ENCODE measurements at places on chromosomes 5 and 9. TPM values are rescaled to one million over a fixed set of nuclear protein-coding genes. Genes with fewer than 3 reads are reported as not detected.

Gene NEUROG1
- 222 TPM for total RNA-seq

Gene PAEP
- not detected for total RNA-seq

Gene ASS1
- total RNA-seq: 31.5 TPM

Gene BRD3OS
- 31.6 TPM for total RNA-seq

Gene HNRNPAB
- 281 TPM for total RNA-seq

Gene TRIM14
- total RNA-seq: 0.71 TPM

Gene IL33
- not detected for total RNA-seq

GRCh38 chr5:111063709-111064322, 7.7 kb upstream of the TSLP start:
- no peak overlapping the region for H3K27ac ChIP-seq
- H3K36me3 ChIP-seq: no peaks in the 10 kb centered on the region
- no peak for DNase-seq
- H3K4me3 ChIP-seq: no peak overlapping the region

GRCh38 chr9:2179567-2179966, 164.4 kb downstream of the SMARCA2 start:
- H3K4me1 ChIP-seq: peaks cover 13% of the 10 kb centered on the region
- no peak overlapping the region for H3K27ac ChIP-seq
- peaks cover 4% of the 10 kb centered on the region for H3K27me3 ChIP-seq
- no peak for DNase-seq
- H3K36me3 ChIP-seq: no peaks in the 10 kb centered on the region
- no peak overlapping the region for H3K4me3 ChIP-seq

GRCh38 chr9:107768224-107768623, 278.7 kb upstream of the KLF4 start:
- H3K36me3 ChIP-seq: peaks cover 8% of the 10 kb centered on the region
- peaks cover 1% of the 10 kb centered on the region for H3K27me3 ChIP-seq
- H3K27ac ChIP-seq: no peak overlapping the region
- H3K4me1 ChIP-seq: no peaks in the 10 kb centered on the region
- DNase-seq: no peak

DNA sequence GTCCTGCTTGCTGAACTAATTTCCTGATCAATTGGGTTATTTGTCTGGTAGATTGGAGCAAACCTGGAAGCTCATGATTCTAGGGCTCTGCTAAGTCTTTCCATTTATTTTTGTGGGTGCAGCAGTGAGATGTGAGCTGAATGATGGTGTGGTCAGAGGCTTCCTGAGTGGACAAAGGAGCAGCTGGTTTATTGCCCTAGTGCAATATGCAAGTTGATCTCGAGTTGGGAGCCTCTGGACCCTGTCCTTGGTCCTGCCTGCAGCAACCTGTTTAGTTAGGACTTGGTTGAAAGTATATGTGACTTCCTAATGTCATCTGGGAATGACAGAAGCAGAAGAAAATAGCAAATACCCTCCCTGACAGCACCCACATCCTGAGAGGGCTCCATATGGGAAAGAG, 4.2 kb upstream of the UNC5A start:
- DNase-seq: no peak
- H3K36me3 ChIP-seq: peaks cover 4% of the 10 kb centered on the region
- no peak overlapping the region for H3K4me3 ChIP-seq
- H3K27me3 ChIP-seq: peaks cover 10% of the 10 kb centered on the region
- H3K27ac ChIP-seq: no peak overlapping the region
- peaks cover 6% of the 10 kb centered on the region for H3K4me1 ChIP-seq

DNA sequence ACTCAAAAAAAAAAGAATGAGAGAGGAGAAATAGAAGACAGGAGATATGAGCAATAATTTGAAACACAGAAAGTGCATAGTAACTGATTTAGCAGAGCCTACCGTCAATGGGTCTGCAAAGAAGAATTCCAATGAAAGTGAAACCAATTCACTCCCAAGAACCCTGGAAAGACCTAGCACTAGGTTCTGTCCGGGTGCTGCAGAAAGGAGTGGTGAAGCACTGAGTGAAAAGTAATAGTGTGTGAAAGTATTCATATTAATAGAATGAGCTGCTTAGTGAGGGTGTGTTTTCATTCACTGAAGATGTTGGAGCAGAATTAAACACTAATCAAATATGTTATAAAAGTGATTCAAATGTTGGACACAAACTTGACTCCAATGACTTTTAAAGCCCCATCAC, 51.3 kb upstream of the SLC30A5 start:
- H3K4me1 ChIP-seq: peaks cover 2% of the 10 kb centered on the region
- no peaks in the 10 kb centered on the region for H3K36me3 ChIP-seq
- DNase-seq: no peak
- no peak overlapping the region for H3K4me3 ChIP-seq
- no peak overlapping the region for H3K27ac ChIP-seq
- H3K27me3 ChIP-seq: no peaks in the 10 kb centered on the region

DNA sequence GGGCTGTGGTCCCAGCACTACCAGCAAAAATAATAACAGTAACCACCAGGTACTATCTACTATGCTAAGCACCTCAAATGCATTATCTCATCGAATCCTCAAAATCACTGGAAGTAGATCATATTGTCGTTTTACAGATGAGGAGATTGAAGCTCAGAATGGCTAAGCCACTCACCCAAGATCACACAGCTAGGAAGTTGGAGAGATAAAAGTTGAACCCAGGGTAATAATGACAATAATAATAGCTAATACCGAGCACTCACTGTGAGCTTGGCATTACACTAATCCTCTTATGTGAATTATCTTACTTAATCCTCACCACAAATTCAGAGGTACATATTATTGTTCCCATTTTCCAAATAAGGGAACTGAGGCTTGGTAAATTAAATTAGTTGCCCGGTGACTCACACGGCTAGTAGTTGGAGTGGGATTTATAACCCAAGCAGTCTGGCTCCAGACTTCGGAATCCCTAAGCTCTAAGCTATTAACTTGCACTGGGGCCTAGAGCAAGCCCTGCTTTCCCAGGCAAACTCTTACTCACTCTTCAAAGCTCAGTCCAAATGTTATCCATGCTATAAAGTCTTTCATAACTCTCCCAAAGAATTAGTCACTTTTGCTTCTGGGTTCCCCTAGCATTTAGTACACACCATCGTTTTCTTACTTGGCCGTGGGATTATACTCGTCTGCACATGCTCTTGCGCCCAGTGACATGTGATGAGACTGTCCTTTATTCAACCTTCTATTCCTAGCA, 3.8 kb downstream of the ARSI start:
- peaks cover 6% of the 10 kb centered on the region for H3K4me1 ChIP-seq
- no peak for DNase-seq
- H3K27ac ChIP-seq: no peak overlapping the region
- H3K27me3 ChIP-seq: peaks cover 6% of the 10 kb centered on the region
- H3K36me3 ChIP-seq: no peaks in the 10 kb centered on the region

DNA sequence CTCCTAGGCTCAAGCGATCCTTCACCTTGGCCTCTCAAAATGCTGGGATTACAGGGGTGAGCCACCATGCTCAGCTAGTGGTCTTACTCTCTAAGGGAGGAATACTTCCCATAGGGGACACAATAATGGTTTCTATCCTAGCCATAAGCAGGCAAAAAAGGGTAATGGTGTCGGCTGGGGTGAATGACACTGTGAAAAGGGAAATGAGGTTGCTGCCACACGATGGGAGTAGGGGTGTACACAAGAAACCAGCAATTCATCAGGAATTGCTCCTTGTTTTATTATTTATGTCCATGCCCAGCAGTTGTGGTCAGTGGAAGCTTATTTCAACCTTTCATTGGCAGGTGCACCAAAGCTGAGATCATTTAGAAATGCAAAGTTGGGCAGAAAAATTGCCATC, 70.3 kb upstream of the ZFR start:
- DNase-seq: no peak
- H3K4me1 ChIP-seq: no peaks in the 10 kb centered on the region
- no peaks in the 10 kb centered on the region for H3K27me3 ChIP-seq
- no peak overlapping the region for H3K27ac ChIP-seq
- H3K36me3 ChIP-seq: no peaks in the 10 kb centered on the region
- no peak overlapping the region for H3K4me3 ChIP-seq

- peaks cover 5% of the 10 kb centered on the region for H3K27me3 ChIP-seq
- H3K4me3 ChIP-seq: no peak overlapping the region
- no peaks in the 10 kb centered on the region for H3K36me3 ChIP-seq
- no peak overlapping the region for H3K27ac ChIP-seq
- H3K4me1 ChIP-seq: peaks cover 9% of the 10 kb centered on the region
Observed at GRCh38 chr9:114314881-114315722, 7.8 kb upstream of the ORM1 start.

- no peak overlapping the region for H3K4me3 ChIP-seq
- no peak overlapping the region for H3K27ac ChIP-seq
- no peaks in the 10 kb centered on the region for H3K36me3 ChIP-seq
- DNase-seq: no peak
- peaks cover 10% of the 10 kb centered on the region for H3K4me1 ChIP-seq
Observed at GRCh38 chr5:71695595-71695994, 23.5 kb upstream of the CARTPT start.

GRCh38 chr5:7405277-7405676, 9.3 kb downstream of the ADCY2 start:
- no peak overlapping the region for H3K27ac ChIP-seq
- no peaks in the 10 kb centered on the region for H3K4me1 ChIP-seq
- peaks cover 5% of the 10 kb centered on the region for H3K36me3 ChIP-seq
- H3K27me3 ChIP-seq: no peaks in the 10 kb centered on the region
- no peak for DNase-seq
- H3K4me3 ChIP-seq: no peak overlapping the region

DNA sequence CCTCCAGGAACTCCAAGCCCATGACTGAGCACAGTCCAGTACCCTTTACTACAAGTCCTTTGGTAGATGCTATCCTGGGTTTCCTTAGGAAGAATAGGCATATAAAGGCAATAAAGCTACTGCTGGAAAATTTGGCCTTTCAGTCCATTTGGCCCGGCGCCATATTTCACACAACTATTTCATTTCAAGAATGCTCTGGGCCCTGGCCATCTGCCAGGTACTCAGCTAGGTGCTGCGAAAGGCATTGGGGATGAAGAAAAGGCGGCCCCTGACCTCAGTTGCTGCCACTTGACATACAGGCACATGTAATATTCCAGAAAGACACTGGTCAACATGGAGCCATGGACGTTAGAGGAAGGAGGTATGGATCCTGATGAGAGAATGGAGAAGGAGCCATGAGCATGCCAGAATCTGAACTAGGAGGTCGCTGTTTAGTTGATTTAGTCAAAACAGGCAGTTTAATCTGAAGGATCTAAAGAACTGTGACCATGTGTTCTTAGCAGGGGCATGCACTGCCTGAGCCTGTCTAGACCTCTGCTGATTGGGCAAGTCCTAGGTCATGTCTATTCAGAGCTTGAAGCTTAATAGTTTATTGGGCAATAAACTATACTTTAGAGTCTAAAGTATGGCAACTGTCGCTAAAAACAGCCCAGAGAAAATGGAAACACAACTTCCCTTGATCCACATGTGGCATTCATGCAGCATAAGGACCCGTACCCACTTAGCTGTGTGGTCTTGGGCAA, 149.3 kb downstream of the MELK start:
- H3K27ac ChIP-seq: no peak overlapping the region
- no peaks in the 10 kb centered on the region for H3K36me3 ChIP-seq
- no peak for DNase-seq
- no peak overlapping the region for H3K4me3 ChIP-seq

- no peaks in the 10 kb centered on the region for H3K27me3 ChIP-seq
- no peaks in the 10 kb centered on the region for H3K36me3 ChIP-seq
- H3K27ac ChIP-seq: no peak overlapping the region
- H3K4me3 ChIP-seq: no peak overlapping the region
Observed at GRCh38 chr5:25948278-25948677, 1090.1 kb downstream of the CDH9 start.

DNA sequence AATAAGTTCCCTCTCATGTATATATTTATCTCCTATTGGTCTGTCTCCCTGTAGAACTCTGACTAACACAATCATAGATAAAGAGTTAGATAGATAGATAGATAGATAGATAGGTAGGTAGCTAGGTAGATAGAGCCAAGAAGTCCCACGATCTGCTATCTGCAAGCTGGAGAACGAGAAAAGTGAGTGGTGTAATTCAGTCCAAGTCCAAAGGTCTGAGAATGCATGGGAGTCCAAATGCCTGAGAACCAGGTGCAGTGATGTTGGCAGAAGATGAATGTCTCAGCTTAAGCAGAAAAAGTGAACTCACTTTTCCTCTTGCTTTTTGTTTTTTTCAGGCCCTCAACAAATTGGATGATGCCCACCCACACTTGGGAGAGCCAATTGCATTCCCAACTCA, 37.7 kb upstream of the ZFR start:
- H3K4me3 ChIP-seq: no peak overlapping the region
- DNase-seq: no peak
- peaks cover 2% of the 10 kb centered on the region for H3K27me3 ChIP-seq
- H3K27ac ChIP-seq: no peak overlapping the region

DNA sequence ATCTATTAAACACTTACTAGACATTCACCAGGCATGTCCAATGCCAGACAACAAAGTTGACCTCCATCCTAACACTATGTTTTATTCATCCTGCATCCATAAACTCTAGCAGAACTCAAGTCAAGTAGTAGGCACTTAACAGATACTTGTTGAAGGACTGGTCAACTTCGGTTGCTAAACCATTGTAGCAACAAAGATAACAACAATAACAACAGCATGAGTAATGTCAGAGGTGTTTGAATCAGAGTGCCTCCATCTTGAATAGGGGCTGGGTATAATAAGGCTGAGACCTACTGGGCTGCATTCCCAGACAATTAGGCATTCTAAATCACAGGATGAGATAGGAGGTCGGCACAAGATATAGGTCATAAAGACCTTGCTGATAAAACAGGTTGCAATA, 180.5 kb upstream of the ZNF462 start:
- no peaks in the 10 kb centered on the region for H3K27me3 ChIP-seq
- H3K27ac ChIP-seq: no peak overlapping the region
- DNase-seq: no peak
- no peak overlapping the region for H3K4me3 ChIP-seq

DNA sequence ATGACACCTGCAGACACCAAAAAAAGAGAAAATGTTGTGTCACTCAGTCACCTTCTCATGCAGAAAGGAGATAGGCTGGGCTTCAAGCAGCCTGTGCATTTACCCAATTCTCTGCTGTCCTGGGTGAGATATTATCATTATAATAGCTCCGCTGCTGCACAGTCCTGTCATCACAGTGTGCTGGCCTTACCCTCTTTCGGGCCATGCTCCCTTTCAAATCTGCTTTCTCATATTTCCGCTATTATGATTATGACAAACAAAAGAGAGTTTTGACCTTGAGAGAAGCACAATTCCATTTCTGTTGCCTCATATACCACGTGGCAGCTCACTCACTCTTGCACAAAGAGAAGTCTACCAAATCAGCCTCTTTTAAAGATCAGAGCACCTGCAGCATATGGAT, 1350.1 kb upstream of the ACO1 start:
- H3K27me3 ChIP-seq: no peaks in the 10 kb centered on the region
- no peak overlapping the region for H3K4me3 ChIP-seq
- no peaks in the 10 kb centered on the region for H3K36me3 ChIP-seq
- DNase-seq: no peak

DNA sequence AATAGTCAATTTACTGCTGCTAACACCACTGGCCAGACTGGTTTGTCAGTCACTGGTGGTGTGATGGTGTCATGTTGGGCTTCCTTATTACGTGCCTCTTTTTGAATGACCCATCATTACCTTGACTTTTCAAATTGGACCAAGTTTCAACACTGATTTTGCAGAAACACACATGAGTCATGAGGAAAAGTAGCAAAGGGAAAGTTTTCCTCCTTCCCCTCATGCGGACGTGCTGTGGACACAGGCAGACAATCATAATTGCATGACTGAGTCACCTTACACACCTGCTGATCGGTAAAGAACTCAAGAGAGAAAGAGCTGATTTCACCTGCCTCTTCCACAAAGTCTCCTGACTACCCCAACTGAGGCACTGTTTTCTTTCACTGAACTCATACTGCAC, 324.5 kb downstream of the ARRDC3 start:
- H3K4me3 ChIP-seq: no peak overlapping the region
- no peaks in the 10 kb centered on the region for H3K27me3 ChIP-seq
- H3K4me1 ChIP-seq: peaks cover 7% of the 10 kb centered on the region
- DNase-seq: no peak
